ENCODE measurements at places on chromosomes 3 and 15.

DNA sequence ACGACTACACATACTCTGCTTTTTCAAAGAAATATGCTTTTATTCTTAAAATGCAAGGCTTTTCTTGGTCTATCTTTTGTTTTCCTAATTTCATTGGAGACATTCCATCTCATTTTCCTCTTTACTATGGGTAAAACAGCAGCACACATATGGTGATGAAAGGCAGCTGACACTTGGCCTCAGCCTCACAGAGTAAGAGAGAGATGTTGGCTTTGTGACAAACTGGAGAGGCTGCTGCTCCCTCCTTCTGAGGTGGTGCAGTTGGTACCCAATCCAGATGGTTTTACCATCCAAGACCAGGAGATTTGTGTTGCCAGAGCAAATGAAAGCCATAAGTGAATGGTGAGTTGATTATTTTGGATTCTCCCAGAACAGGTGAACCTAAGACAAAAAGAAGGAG lies 13.2 kb upstream of the SLC2A2 start:
- no peak for DNase-seq

DNA sequence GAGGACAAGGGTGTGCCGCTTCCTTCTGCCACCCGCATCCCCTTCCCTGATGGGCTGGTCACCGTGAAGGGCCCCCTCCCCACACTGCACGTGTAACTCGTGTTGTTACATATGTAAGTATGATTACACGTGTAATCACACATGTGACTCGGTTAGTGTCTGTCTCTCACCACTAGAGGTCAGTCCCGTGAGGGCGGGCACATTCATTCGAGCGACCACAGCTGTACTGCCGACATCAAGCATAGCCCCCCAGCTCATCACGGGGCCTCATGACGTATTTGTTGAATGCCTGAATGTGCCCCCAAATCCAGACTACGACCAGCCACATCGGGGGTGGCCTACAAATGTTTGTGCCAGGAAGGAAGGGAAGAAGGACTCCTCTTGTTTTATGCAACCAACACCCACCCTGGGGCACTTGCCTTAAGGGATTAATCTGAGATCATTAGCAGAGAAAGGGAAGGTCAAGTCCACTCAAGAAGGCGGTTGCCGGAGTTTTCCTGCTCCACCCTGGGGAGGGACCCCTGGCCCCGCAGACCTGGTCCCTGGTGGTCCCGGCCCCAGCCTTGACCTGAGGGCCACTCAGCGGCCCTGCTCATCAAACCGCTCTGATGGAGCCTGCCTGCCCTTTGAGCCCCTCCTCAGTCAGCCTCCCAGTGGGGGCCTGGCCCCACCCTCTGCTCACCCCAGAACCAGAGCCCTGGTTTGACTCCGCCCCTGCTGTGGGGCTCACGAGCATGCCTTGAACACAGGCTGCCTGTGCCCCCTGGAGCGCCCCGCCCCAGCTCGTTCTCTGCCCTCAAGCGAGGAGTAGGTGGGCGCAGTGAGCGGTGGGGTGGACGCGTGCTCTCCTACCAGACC lies 52.8 kb downstream of the RGMA start:
- DNase-seq = no peak

- DNase-seq = no peak
Observed at GRCh38 chr3:171811295-171811912, 1.1 kb upstream of the PLD1 start.

DNA sequence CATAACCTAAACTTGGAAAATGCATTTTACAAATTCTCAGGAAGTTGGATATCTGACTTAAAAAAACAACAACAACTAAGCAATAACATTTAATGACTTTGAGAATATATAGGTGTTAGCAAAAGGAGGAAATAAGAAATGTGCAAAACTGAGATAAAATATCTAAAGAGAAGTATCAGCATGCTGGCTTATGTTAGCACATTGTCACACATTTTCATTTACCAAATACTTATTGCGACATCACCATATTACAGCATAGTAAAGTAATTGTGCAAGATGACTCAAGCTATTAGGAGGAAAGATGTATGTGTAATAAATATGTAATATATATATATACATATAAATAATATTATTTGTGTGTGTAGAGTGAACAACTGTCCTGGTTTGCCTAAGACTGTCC lies 9.2 kb downstream of the PTX3 start:
- DNase-seq = no peak

DNA sequence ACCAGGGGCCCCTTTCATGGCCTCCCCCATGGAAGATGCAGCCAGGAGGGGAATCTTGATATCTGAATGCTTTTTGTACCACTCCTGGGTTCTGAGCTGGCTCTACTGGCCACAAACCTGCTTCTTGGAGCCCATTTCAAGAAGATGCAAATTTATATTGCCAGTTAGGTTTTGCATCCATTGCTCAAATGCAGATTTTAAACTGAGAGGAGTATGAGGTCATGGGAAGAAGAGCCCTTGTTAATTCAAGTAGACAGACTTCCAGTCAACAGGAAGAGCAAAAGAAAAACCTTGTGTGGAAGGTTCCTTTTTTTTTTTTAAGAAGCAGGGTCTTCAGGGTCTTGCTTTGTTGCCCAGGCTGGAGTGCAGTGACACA lies 133.5 kb downstream of the PDZRN3 start:
- DNase-seq = no peak

GRCh38 chr3:167184511-167184910 lies 195.6 kb downstream of the ZBBX start:
- no peak for DNase-seq

GRCh38 chr3:183400352-183400751 lies 28.1 kb downstream of the MCF2L2 start:
- no peak for DNase-seq

DNA sequence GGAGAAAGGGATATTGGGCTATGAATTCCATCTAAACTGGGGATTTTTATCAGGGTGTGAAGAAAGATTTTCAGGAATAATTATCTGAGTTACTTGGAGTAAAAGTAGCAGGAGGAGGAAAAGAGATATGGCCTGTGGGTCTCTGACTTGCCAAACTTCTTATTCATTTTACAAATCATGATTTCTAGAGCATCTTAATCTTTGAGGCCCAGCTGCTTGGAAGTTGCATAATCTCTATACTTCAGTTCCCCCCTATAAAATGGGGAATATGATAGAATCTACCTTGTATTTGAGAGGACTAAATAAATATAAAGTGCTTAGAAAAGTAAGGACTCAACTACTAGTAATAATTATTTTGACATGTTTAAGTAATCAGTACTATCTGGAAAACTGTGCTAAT lies 11.0 kb upstream of the GABPB1 start:
- no peak for DNase-seq

- no peak for DNase-seq
Observed at GRCh38 chr3:57194641-57195040, 5.1 kb downstream of the HESX1 start.

DNA sequence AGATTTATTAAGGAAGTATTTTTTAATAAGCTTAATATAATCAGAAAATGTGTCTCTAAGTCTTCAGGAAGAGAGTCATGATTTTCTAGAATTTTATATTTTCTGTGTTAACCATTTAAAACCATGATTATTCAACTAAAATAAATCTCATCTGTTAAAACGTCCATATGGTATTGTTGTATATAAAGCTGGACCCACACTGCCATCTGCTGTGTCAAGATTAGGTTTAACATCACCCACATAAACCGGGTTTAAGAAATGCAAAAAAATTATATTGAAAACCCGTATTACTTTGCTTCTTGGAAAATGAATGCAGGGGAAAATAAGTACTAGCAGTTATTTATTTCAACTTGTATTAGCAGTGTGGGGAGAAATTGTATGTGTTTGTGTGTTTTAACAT lies 9.5 kb upstream of the CCDC66 start:
- DNase-seq = no peak

GRCh38 chr15:29428925-29429573 lies 159.4 kb upstream of the NSMCE3 start:
- no peak for DNase-seq

DNA sequence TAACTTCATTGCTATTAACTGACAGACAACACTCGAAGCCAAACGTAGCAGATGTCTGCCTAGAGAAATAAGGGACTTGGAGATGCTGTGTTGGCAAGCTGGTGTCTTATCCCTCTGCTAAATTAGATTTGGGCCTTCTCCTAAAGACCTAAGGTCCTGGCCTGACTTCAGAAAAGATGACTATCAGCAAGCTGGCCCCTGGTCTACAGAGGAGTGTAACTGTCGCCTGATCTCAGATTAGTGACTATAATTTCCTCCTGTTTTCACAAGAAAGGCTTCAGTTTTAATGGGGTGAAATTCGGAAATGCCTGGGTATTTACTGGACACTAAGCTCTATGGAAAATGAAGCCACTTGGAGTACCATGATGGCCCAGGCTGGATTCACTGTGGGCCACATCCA lies 53.1 kb upstream of the SLC7A14 start:
- DNase-seq = no peak

GRCh38 chr3:152539191-152539764 lies 270.5 kb downstream of the MBNL1 start:
- no peak for DNase-seq

DNA sequence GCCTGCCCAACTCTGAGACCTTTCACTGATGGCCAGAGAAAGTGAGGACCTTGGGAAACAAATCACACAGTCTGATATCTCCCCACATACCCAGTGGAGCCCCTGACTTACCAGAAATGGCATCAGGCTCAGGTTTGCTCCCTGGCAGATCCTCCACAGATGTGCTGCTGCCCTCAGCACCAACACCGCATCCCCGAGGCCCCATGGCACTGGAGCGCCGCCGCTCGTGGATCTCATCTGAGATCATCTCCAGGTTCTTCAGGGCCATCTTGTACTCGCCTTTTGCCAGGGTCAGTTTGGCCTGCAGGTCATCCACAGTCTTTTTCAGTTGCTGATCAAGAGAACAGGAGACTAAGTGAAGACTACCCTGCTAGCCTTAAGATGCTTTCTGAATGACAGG lies 52.7 kb downstream of the CAPN7 start:
- no peak for DNase-seq

- DNase-seq = no peak
Observed at GRCh38 chr3:130960139-130960795, 66.4 kb downstream of the ASTE1 start.

DNA sequence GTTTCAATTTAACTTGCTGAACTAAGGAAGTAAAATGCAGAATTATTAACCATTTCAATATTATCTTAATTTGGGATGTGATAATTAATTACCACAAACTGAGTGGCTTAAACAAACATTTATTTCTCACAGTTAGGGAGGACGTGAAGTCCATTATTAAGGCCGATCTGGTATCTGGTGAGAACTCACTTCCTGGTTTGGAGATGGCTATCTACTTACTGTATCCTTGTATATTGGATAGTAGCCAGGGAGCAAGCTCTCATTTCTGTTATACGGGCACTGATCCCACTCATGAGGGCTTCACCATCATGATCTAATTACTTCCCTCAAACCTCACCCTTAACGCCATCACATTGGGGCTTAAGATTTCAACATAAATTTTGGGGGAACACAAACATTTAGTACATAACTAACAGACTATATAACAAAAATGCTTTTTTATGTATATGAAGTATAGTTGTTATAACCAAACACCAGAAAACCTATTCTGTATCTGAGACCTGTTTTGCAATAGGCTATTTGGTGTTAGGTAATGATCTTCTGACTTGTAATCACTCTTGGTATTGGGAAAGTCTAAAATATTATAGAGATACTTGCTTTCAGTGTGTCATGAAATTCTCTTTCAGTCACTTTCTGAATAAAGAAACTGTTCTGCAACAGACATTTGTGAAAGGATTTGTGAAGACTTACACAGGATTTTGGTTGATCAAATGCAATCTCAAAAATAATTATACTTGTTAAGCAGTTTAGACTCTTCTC lies 4.7 kb upstream of the KPNA4 start:
- DNase-seq = no peak

DNA sequence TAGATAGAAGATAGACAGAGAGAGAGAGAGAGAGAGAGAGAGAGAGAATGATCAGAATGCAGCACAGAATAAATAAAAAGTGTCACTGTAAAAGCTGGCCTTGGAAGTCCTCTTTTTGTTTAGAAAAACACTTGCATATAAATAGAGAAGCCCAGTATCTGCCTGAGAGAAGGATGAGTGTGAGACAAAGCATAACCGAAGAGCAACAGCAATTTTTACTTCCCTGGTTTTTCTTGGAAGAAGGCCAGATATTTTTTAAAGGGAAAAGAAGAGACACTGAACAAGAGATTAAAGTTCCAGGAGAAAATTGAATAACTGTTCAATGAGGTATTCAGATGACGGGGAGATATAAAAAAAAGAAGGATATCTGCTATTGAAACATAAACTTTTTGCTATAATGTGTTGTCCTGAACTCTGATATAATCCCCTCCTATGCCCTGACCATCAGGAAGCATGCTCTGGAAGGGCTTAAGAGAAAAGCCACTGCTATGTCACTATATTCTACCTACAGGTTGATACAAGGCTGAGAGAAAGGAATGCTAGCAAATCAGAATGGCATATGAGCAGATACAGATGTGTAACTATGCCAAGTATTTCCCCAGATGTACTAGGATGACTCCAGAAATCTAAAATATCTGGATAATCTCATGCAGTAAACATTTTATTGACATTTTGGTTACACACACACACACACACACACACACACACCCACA lies 358.9 kb downstream of the RBMS3 start:
- no peak for DNase-seq

GRCh38 chr15:89119489-89120478 lies 31.5 kb downstream of the ABHD2 start:
- no peak for DNase-seq

DNA sequence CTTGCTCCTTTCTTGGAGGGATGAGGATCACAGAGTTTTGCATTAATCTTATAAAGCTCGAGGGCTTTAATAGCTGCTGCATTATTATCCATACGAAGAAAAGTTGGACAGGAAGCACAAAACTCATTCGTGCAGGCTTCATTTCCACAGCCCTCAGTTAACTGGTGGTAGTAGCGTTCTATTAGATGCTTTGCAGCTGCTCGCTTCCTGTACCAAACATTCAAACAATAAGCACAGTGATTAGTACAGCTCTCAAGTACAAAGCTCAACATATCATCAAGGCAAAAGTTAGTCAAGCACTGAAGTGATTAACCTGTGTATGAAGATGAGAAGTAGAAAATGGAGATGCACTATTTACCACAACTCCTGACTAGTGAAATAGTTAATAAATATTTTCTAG lies 63.3 kb downstream of the UBE3A start:
- DNase-seq = no peak

DNA sequence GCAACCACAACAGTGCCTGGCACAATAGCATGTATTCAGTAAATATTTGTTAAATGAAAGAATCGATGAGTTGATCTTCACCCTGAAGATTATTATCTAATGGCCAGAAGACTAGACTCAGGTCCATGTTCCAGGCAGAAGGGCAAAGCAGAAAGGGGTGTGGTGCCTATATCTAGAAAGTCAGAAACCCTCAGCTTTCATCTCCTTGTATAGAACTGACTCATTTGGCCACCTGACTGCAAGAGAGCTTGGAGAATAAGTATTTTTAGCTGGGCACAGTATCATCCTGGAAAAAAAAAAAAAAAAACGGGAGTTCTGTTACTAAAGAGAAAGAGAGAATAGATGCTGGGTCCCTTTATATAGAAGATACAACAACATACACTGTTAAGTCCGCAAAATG lies 69.7 kb upstream of the SPRED1 start:
- no peak for DNase-seq

GRCh38 chr15:88301311-88301710 lies 44.8 kb upstream of the NTRK3 start:
- no peak for DNase-seq

- DNase-seq = no peak
Observed at GRCh38 chr15:96565266-96565665, 234.8 kb downstream of the NR2F2 start.

Data from stimulated activated CD8-positive, alpha-beta memory T cell treated with anti-CD3 and anti-CD28 coated beads, Interleukin-7, amount 100 ng/mL, for 24 hours (primary cell).